Aorta (tissue), 5 donors: ENCODE measurements at places on chromosomes 4 and X.

DNA sequence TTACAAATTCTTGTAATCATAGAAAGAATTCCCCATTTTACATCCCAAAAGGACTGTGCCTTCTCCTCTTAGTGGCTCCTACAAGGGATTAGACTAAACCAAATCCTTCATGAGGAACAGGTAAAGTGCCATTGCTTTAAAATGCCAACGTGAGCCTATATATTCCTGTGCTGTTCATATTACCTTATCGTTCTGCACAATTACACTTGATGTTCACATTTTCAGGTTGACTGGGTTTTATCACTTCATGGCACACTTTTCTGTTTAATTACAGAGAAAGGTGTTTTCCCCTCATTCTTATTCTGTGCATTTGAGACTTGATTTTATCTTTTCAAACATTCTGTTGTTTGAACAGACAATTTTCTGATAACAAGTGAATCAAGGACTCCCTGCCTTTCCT is 645.6 kb upstream of the FTHL17 start:
- no peak for DNase-seq

DNA sequence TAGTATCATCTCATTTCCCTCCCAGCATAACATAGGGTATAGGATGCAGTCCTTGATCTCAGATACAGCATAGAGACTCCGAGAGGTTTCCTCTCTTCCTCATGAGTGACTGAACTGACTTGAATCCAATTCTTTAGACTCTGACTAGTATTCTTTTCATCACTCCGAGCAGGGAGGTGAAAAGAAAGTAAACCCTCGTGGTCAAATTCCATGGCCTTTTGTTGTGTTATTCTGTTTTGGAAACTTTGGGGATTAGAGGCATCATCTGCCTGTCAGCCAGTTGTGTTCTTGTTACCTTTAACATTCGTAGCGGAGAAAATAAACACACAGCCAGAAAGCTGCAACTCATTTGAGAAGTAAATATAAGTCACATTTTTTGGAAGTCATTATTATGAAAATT is 206.6 kb downstream of the ARHGAP10 start:
- DNase-seq, result no peak

DNA sequence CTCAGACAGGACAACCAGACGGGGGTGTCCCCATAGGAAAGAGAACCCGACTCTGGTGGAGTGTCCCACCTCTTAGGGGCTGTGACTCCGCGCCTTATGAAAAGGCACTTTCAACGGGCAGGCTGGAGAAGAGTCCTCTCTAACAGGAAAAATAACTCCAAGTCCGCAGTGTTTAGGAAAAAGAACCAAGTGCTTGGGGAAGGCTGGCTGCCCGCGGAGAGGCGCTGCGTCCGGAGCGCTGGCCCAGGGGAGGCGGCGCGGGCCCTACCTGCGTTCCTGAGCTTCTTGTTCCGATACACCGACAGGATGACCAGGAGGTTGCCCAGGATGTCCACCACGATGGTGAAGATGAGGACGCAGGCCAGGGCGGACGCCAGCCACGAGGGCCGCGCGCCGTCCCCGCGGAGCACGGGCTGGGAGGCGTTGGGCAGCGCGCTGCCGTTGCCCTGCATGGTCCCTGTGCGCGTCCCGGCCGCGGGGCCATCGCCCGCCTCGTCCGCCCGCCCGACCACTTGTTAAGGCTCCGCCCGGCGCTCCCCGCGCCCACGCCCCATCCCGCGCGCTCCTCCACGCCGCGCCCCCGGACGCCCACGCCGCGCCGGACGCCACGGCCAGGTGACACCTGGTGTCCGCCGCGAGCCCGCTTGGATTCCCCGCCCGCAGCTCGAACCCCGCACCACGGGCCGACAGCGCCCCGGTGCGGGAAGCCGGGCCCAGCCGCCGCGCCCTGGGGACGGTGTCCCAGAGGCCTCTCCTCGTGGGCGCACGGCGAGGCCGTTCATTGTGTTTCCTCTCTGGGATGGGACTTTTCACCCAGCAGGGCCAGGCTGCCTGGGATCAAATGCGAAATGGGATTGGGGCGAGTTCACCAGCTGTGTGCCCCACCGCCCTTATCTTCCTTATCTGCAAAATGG is at the start of gene MTNR1A:
Gene MTNR1A (minus strand): TSS at position 654 of the 914 bp plus-strand sequence. CDS start 202 bp downstream, at position 452.
- DNase-seq, result no peak

GRCh38 chrX:21645431-21645830 is 12.7 kb downstream of the KLHL34 start:
- no peak for DNase-seq
